GM23248 (cell line): ENCODE measurements at places on chromosomes 7 and 10. TPM values are rescaled to one million over a fixed set of nuclear protein-coding genes. Genes with fewer than 3 reads are reported as not detected.
A peak's percentile ranks its signal among the peaks of the same experiment; 100 is the strongest.

ARHGAP12 gene
- polyA plus RNA-seq: 20.1 and 20.3 TPM in 2 replicates

SHH gene
- polyA plus RNA-seq: not detected in 2 replicates

GRCh38 chr10:25297466-25297865, 122.7 kb downstream of the GPR158 start:
- no peak for DNase-seq

NAT16 gene
- polyA plus RNA-seq: not detected in 2 replicates

DNA sequence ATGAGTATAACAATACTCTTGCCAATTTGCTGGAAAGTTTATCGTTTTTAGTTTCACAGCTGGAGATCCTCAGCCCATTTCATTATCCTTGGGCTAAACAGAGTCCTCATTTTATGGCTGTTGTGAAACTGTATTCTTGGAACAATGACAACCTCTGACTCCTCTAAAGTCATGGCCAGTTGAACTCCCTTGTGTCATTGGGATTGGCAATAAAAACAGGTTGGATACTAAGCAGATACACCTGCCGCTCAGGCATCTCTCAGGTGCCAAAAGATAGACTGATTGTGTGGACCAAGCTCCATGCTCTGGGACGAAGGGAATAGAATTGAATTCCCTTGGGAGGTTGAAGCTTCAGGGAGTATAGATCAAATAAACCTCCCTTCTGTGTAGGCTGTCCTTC, 182.2 kb downstream of the WDR11 start:
- DNase-seq: no peak

DNA sequence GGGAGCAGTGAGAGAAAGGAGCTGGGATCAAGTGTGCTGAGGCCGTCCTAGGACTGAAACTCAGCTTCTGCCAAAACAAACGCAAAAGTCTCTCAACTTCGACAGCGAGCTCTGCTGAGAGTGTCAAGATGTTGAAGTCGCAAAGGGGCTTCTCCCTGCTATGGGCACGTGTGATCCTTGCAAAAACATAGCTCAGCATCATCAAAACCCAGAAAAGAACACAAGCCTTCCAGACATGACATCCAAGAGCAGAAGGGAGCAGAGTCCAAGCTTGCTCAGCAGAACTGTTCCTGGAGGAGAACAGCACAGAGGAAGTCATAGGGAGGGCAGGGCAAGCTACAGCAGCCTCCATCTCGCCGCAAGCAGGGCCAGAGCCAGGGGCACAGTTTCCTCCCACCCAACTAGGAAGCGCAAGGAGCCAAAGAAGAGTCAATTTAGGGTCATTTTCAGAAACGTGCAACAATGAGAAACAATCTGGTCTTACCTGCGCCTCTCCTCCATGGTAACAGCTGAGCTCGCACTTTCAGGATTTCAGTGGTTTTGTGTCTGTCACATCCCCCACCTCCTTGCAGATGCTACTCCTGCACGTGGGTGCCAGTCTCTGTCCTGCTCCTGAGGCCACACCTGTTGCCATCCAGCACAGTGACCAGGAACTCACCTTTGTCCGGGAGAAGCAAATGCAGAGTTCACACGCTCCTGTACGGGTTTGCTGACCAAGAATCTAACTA, 113.9 kb downstream of the DIP2C start:
- no peak for DNase-seq

- DNase-seq: no peak
Observed at GRCh38 chr10:22719406-22720042, 5.1 kb upstream of the PIP4K2A start.

DNA sequence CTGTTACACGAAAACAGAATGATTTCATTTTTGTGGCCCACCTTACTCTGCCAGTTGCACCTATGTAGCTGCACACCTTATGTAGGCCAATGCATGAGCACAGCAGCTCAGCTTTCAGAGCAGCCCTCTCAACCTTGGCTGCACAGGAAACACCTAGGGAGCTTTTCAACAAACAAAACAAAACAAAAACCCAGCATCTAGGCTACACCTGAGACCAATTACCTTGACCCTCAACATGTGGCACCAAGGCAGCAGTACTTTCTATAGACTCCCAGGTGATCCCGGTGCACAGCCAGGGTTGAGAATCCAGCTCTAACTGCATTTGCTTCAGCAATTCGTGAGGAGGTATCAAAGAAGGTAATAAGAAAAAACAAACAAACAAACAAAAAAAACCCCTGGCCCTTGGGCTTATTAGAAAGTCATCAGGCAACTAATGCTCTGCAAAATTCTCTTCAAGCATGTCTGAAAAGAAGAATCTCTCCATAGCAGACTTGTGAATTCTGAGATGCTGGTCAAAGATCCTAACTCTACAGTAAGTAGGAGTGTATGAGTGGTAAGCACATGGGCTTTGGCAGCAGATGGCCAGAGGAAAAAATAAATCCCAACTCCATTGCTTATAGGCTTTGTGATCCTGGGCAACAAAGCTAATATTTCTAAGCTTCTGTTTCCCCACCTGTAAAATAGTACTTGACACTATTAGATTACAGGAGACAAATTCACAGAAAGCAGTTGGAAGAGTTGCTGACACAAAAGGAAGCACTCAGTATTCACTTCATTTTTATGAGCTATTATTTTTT, 113.4 kb upstream of the NOBOX start:
- no peak for DNase-seq

DNA sequence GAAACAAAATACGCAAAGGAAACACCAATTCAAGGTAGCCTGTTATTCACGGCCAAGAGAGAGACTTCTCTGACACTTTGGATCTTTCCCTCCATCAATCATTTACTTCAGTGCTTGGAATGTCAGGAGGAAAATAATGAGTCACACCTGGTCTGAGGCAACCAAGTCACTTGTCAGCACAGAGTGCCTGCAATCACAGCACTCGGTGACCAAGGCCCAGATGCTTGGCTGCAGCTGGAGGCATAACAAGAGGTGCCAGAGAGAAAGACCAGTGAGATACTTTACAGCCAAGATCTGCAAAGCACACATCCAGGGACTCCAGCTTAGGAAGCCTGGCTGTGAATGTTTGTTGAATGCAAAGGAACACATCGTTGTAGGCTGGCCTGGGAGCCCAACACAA, 33.9 kb downstream of the ASB13 start:
- peak; percentile 50 for DNase-seq

DNA sequence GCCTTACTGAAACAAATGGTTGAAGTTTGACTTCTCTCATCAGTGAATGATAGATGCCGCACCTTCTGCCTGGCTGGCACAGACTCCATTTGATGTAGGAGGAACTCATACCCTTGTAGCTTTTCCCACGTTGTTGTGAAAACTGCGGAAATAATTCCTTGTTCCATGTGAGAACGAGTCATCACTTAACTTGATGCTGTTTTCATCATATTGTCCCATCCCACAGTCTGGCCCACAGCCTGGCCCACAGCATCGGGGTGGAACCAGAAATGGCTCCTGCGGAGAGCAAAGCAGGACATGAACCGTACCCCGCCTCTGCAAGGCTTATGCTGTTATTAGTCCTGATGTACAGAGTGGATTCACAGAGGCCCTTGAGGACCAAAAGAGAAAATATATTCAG, 587.0 kb downstream of the SDK1 start:
- DNase-seq: no peak

- no peak for DNase-seq
Observed at GRCh38 chr7:1427064-1427657, 32.1 kb downstream of the MICALL2 start.

- DNase-seq: no peak
Observed at GRCh38 chr10:126208726-126209302, 179.5 kb downstream of the ADAM12 start.

- DNase-seq: peak; percentile 78
Observed at GRCh38 chr10:62744136-62744535, 60.4 kb upstream of the ADO start.

NEUROD6 gene
- not detected in 2 replicates for polyA plus RNA-seq

DNA sequence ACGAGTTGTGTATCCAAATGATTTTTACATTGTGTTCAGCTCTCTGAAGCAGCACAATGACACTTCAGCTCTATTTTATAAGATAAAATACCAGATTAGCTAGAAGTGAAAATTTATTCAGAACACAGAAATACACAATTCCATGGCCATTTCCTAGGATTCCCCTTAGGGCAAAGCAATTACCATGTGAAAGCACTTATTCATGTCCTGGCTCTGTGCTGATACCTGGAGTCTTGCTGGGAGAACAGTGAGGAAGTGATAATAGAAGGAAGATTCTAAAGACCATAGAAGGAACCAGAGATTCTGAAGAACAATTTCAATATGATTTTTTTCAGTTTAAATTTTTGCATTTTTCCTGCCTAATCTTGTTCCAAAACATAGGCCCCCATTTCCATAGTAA, 657.4 kb upstream of the ZWINT start:
- no peak for DNase-seq

INHBA gene
- 7.9 and 8.8 TPM in 2 replicates for polyA plus RNA-seq

DNA sequence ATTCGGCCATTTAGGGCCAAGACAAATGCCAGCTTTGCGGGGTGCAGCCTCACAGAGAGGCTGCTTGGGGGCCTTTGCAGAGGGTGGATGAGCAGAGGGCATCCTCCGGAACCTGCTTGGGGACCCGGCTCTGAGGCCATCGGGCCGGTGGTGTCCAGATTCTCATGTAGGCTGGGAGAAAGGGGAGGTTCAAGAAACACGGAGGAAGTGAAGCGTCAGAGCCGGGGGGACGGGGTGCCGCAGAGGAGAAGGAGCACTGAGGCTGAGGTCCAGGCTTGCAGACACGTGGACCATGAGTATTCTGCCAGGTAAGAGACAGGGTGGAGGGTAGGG, 150.7 kb upstream of the SHH start:
- DNase-seq: no peak

DNA sequence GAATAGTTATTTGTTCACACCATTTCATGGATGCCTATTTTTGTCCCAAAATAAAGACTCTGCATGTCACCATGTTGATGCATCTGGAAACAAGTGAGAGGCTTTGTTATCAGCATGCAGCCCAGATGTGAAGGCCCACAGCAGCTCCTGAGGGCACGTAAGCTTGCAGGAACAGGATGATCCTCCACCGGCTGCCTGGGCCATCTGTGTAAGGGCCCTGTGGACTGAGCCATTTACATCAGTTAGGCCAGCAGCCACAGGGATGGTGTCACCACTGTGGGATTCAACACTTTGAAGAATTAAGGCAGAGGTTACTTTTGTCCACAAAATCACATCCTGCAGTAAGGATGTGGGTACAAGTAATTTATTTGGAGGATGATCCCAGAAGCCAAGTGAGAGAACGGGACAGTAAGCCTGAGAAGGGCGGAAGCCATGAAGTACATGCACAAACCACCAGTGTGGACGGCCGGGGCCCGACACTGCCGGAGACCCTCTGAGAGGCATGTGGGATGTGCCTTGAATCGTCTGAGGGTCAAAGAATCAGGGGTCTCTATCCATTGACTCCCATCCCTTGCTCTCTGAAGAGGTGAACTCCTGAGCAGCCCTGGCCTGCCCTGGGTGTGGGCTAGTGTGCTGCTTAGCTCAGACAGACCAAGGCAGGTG, 609.7 kb downstream of the DNAJB6 start:
- no peak for DNase-seq

DNA sequence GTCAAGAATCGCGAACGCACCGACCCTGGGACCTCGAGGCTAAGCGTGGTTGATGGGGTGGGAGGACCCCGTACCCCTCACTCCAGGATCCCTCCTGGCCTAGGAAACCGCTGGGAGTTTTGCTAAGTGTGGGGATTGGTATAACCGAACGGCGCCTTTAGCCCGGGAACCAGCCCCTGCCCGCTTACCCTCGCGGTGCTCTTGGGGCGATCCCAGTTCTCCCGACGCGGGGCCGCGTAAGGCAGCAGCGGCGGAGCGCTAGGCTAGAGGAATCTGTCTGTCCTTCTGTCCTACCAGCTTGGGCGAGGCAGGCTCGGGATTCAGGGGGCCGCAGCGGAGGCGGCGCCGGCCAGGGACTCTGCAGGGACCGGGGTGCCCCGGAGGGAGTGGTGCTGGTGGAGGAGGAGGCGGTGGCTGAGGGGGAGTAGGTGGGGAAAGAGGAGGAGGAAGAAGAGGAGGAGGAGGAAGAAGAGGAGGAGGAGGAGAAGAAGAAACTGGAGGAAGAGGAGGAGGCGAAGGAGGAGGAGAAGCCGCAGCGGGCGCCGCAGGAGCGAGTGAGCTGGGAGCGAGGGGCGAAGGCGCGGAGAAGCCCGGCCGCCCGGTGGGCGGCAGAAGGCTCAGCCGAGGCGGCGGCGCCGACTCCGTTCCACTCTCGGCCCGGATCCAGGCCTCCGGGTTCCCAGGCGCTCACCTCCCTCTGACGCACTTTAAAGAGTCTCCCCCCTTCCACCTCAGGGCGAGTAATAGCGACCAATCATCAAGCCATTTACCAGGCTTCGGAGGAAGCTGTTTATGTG, 439 bp upstream of the EMX2 start:
- peak; percentile 99 for DNase-seq

- peak; percentile 42 for DNase-seq
Observed at GRCh38 chr7:37901236-37901827, 15.3 kb downstream of the SFRP4 start.

DNA sequence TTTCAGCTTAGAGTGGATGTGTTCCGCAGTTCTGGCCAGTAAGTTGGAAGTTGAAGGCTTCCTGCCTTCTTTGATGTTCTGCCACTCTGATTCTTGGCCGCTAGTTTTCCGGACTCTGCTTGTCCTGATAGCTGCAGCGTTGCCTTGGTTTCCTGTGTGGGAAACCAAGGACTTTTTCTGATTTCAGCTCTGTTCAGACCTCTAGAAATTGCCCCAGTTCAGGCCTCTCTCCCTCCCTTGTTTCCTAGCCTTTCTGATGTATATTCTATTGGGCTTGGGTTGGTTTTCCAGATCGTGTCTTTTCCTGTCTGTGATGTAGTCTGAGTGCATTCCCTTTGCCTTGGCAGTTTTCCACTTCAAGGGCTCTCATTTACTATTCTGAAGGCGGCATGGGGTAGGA, 318.7 kb downstream of the BBS9 start:
- DNase-seq: no peak

DNA sequence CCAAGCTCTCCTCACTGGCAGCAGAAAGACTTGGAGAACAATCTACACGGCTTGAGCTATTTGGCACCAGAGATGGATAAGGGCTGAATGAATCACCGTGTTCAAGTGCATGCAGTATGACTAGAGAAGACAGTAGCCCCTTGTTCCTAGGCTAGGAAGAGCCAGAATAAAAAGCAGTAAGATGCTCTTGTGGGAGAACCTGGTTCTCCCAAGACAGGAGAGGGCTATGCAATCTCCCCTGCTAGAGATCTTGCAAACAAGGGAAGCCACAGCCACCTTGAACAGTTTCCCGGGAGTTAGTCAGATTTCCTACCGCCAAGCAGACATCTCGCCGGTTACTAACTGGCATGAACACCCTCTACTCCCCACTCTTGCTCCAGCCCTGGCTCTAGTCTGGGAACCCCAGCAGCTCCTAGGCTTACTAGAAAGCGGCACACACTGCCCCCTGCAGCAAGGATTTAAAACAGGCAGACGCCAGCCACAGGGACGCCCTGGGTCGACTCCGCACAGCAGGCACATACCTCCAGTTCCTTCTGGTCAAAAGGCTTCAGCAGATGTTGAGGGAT, 107.3 kb downstream of the SMURF1 start:
- DNase-seq: peak; percentile 80

ZSWIM8 gene
- polyA plus RNA-seq: 24.3 and 25.5 TPM in 2 replicates

TCAF2 gene
- 1.9 and 2.7 TPM in 2 replicates for polyA plus RNA-seq

VWDE gene
- 0.05 TPM in 1 of 2 replicates, not detected in the other for polyA plus RNA-seq

DNA sequence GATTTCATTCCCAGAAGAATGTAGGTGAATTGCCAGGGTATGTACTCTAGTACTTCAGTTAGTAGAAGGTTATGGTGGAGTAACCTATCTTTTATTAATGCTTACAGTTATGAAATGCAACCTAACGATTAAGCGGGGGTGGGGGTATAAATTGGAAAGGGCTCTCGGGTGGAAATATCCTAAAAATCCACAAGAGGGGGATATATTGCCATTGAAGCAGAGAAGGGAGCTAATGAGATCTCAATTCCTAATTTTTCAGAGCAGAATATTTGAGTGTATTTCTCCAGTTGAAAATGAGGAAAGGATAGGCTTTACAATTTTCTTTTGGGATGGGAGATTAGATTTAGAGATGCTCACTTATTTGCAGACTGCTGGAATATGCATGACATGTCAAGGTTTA, 90.8 kb downstream of the DNAJB9 start:
- DNase-seq: peak; percentile 4
